CD8-positive, alpha-beta memory T cell (primary cell): ENCODE measurements at places on chromosomes 5 and 9. TPM values are rescaled to one million over a fixed set of nuclear protein-coding genes. Genes with fewer than 3 reads are reported as not detected.

Gene OBP2B
- total RNA-seq, result not detected

Gene PCDHGA4
- 0.09 TPM for total RNA-seq

Gene NUTM2F
- total RNA-seq, result not detected

Gene CER1
- total RNA-seq, result not detected

Gene TXNDC8
- not detected for total RNA-seq

Gene CAMK4
- total RNA-seq, result 68.7 TPM

Gene GAS1
- total RNA-seq, result 0.42 TPM

Gene CYSRT1
- 0.66 TPM for total RNA-seq

Gene CAMK2A
- not detected for total RNA-seq

Gene ACOT12
- not detected for total RNA-seq

Gene OR13J1
- total RNA-seq, result not detected

Gene SLC44A1
- 8.3 TPM for total RNA-seq
